ENCODE measurements at places on chromosomes 12 and 14.

DNA sequence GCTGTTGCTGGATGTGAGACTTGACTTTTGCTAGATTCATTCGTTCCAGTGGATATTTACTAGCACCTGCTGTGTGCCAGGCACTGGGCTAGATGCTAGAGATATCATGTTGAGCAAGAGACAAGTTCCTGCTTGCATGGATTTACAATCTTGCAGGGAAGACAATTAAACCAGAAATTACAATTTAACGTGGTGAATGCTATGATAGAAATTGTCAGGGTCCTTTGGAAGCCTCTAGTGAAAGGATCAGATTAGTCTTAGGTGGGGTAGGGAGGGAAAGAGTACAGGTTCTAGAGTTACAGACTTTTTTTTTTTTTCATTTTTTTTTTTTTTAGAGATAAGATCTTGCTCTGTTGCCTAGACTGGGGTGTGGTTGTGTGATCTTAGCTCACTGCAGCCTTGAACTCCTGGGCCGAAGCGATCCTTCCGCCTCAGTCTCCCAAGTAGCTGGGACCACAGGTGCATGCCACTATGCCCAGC, 36.7 kb downstream of the SPATS2 start:
- no peak for DNase-seq

GRCh38 chr14:27409944-27410343, 812.1 kb upstream of the NOVA1 start:
- DNase-seq: no peak

GRCh38 chr14:90894241-90894640, 78.0 kb upstream of the TTC7B start:
- DNase-seq: no peak

DNA sequence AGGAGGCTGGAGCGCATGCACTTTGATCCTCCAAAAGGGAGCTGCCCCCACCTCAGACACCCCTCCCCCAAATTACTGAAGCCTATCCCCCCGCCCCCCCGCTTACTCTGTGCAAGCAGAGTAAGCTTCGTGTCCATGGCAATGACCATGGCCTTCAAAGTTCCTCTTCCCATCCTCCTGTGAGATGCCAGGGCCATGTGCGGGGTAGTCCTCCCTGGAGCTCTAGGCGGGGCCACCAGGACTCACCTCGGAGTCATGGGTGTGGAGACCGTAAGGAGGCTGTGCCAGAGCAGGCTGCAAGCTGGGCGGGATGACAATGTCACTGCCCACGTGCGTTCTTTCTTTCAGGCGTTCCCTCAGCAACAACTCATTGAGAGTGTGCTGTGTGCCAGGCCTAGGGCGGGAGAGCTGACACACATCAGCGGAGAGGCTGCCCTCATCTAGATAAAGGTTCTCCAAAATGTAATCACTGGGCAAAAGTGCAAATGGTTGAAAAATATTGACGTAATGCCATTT, 66.8 kb downstream of the C14orf132 start:
- no peak for DNase-seq
